ENCODE measurements at places on chromosomes 6 and 20.

- peak; percentile 53 for DNase-seq
Observed at GRCh38 chr6:84411060-84411629, 183.7 kb upstream of the CEP162 start.

- no peak for DNase-seq
Observed at GRCh38 chr6:54291738-54292137, 16.5 kb upstream of the TINAG start.

DNA sequence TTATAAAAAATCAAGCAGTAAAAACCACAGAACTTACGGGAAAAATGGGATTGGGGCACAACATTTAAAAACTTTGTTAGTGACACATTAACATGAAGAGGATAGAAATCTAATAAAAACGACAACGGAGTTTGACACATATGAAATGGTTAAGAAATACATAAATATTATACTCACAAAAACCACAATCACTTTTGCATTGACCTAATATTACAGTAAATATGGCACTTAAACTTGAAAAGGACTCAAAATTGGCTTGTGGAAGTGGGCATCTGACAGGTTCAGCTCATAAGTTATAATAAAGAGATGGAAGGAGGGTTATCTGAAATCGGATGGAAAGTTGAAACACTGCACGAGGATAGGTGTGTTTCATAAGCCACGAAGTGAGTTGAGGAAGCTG, 523.7 kb downstream of the TFAP2B start:
- no peak for DNase-seq

DNA sequence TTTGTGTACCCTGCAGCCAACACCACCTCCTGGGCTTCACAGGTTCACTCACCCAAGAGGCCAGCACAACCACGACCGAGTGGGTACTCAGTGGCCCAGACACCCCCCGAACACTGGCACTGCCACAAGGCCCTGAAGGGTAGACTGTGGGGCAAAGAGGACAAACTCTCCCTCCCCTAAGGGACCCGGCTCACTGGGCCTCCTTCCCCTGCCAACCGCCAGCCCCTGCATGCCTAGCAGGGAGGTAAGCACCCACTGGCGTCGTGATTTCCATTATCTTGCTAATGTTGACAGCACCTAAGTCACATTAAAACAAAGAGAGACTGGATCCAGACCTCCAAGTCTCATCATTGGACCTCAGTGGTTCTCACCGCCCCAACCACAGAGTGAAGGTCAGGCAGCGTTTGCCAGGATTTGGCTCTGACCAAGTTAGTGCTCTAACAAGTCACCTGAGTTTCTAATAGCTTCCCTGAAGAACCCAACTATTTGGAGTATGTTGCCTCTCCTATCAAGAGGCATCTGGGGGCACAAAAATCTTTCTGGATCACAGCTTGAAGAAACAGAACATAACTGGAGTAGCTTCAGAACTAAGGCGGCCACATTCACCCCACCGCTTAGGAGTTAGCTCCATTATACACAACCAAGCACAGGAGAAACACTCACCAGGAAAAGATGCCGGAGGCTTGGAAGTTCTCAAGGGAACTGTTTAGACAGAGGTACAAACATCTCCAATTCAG, 14.0 kb upstream of the APMAP start:
- DNase-seq, result no peak

DNA sequence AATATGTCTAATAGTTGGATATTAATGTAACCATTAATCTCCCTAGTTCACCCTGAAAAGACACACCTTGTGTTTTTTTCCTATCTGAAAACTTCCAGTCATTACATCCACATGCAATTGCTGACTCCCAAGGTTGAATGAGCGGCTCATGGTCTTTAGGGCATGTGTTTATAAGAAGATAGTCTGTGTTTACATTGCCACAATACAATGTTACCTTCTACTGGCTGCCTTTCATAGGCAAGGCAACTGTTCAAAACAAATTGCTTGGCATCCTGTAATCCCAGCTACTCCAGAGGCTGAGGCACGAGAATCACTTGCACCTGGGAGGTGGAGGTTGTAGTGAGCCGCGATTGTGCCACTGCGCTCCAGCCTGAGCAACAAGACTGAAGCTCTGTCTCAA, 86.8 kb upstream of the SHLD1 start:
- no peak for DNase-seq
